ENCODE measurements at places on chromosomes 5 and 9. TPM values are rescaled to one million over a fixed set of nuclear protein-coding genes. Genes with fewer than 3 reads are reported as not detected.

DNA sequence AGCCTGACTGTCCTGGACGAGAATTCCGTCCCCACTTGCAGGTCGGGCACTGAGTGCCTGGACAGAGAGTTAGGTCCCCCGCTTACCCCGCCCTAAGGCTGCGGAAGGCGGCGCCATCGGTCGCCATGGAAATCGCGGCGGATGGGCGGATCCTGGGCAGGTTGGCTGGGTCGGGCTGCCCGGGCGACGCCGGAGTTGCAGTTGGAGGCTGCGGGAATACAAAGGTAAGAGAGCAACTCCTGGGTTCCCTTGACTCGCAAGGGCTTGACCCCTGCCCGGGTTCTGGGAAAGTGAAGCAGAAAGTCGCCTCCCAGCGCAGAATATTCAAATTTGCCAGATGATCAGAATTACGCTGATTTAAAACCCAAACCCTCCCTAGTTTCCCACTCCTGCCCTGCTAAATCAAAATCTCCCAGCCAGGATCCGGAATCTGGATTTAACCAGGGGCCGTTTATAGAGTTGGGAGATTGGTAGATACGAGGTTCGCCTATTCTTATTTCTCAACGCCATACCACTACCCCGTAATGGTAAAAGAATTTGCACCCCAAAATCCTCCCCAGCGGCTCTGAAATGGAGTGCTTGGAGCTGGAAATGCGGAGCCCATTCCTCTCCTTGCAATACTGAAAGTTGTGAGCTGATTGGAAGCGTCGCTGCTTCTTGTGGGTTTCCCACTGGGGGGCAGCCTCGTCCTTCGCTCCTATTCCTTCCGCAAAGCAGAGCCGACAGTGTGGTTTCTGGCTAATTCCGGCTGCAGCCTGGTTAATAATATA lies 156.4 kb upstream of the RASEF start:
- DNase-seq = peak; percentile 61

- peak; percentile 32 for DNase-seq
Observed at GRCh38 chr5:17329571-17329970, 112.1 kb downstream of the BASP1 start.

The FAXDC2 gene
- total RNA-seq = 0.73 TPM

The CDX1 gene
- total RNA-seq = not detected

The PCDHGA5 gene
- 0.20 TPM for total RNA-seq

- DNase-seq = no peak
Observed at GRCh38 chr5:72206994-72207393, 99.7 kb downstream of the MAP1B start.

DNA sequence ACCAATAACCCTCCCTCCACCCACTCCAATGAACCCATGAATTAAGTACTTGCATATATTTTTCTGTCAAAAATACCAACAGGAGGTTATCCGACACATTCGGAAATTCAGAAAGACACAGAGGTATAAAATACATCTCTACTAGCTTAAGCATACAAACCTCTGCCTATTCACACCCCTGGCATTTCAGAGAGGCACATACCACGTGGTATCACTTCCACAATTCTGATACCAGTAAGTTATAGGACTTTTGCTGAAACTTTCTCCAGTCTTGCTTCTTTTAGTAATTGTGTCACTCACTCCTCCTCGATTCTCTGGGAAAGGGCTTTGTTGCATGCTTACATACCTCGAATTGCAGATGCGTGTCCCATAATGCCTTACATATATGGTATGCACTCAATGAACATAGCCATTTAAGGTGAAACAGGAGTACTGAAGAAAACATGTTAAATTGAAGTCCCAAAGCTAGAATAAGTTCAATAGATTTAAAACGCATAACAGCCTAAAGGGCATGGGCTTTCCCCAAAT lies 58.1 kb downstream of the TLE1 start:
- no peak for DNase-seq

GRCh38 chr5:32960340-32961058 lies 249.4 kb downstream of the NPR3 start:
- DNase-seq = no peak

The PCSK1 gene
- total RNA-seq = not detected
